Head of caudate nucleus (tissue), 42 donors: ENCODE measurements at places on chromosomes 2 and 18.
A peak's percentile ranks its signal among the peaks of the same experiment; 100 is the strongest.

- no peak for DNase-seq
These were observed 26.6 kb downstream of the ZSWIM2 start for GRCh38 chr2:186822323-186822722.

- DNase-seq: no peak
These were observed 277.0 kb downstream of the ZNF521 start for GRCh38 chr18:25074925-25075324.

DNA sequence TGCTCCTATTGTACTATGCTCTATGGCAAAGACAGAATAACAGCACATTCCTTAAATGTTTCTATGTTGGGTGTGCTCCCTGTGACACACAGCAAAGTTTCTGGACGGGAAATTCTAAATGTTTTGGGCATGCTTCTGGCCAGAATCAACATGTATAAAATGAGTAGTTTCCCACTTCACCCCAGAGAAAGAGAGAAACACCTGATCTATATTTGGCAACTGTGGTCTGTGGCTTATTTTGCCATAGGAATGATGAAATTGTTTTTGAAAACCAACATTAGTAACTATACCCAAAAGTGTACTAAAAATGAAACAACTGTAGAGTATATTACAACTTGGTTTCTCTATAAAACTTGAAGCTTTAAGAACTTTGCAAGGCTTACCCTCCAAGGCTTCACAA, 89.1 kb downstream of the RAD51AP2 start:
- DNase-seq: no peak

GRCh38 chr2:231795525-231796327, 9.5 kb downstream of the COPS7B start:
- DNase-seq: no peak

DNA sequence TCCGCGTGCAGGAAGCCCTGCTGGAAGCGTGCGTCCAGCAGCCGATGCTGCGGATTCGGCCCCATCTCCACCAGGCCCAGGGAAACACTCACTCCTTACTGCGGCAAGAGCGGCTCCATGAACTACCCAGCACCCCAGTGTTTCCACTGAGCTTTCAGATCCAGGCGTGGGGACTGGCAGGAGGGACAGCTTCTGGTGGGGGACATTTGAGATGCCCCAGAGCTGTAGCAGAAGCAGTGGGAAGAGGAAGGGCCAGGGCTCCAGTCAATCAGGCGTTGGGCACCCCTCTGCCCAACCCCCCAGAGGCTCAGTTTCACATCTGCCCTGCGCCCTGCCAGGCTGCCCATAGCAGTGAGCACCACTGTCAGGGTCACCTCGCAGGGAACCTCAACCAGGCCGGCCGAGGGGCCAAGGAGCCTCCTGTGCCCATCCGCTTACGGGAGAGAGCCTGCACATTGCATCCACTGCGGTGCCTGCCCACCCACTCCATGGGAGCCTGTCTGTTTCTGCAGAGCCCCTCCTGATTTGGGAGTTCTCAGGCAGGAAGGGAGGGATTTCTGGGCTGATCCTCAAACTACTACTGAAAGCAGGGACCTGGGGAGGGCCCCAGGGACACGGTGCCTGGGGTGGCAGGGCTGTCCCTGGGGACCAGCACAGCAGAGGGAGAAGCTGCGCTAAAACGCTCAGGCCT, 4.6 kb downstream of the AGXT start:
- no peak for DNase-seq

- DNase-seq: no peak
These were observed 166.5 kb upstream of the SIX3 start for GRCh38 chr2:44774826-44775492.

GRCh38 chr2:147855316-147855715, 10.5 kb downstream of the ACVR2A start:
- no peak for DNase-seq

DNA sequence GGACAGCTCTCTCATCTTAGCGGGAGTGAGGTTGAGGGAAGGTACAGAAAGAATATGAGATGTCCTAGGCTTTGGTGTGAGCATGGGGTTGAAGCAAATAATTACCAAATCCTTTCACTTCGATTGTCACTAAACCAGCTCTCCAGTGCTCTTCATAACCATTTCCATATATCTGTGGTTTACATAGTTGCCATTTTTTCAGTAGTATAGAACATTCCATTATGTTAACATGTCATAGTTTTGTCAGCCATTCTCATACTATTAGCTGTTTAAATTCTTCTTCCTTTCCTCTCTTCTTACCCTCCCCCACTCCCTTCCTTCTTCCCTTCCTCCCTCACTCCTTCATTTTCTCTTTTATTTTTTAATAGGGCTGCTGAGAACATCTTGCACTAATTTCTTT, 205.9 kb downstream of the BABAM2 start:
- DNase-seq: no peak

DNA sequence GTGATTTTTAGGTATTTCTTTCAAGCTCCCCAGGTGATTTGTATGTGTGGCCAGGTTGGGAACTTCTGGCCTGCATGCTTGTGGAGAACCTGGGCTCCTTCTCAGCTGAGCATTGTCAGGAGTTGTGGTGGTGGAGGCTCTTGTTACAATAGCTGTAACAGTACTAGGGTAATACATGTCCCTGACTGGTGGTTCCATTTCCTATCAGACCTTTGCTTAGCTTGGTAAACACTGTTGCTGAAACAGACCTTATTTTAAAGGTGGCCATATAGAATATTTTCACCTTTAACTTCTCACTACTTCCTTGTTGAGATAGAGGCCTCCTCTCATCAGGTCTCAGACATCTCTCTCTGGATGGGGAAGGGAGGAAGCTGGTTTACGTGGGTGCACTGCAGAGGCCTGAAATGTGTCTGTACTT, 79.2 kb downstream of the SETBP1 start:
- DNase-seq: no peak

DNA sequence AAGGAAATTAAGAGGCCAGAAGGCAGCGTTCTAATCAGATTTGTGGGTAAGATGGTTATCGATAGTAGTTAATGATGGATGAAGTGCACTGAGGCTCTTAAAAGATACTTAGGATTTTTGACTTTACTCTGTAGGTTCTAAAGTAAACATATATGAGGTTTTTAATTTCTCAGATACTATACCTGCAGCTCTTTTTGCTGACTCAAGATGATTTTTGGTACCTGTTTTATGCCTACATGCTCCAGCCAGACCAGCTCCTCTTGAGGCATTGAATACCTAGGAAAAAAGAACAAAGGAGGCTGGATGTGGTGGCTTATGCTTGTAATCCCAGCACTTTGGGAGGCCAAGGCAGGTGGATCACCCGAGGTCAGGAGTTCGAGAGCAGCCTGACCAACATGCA, 241.7 kb upstream of the FOSL2 start:
- DNase-seq: no peak

GRCh38 chr2:46991985-46992384, 76.4 kb upstream of the MCFD2 start:
- DNase-seq: no peak

- DNase-seq: no peak
These were observed 189.9 kb upstream of the TANK start for GRCh38 chr2:160970052-160970965.

GRCh38 chr2:96402591-96402990, 67.0 kb downstream of the NCAPH start:
- no peak for DNase-seq

DNA sequence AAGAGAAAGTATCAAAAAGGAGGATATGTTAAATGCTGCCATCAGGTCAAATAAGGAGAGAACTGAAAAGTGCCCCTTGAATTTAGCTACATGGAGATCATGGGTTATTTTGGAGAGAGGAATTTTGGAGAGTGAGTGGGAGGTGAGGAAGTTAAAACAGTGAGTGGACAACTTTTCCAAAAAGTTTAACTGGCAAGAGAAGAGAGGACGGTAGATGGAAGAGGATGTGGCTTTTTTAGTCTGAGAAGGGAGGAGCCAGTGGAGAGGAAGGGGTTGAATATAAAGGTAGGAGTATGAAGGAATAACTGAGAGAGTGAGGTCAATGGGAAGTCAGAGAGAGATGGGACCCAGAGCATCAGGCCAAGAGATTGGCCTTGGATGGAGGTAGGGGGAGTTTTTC, 62.5 kb upstream of the NFE2L2 start:
- DNase-seq: no peak

- DNase-seq: no peak
These were observed 103.3 kb downstream of the CTAGE1 start for GRCh38 chr18:22314420-22314819.

DNA sequence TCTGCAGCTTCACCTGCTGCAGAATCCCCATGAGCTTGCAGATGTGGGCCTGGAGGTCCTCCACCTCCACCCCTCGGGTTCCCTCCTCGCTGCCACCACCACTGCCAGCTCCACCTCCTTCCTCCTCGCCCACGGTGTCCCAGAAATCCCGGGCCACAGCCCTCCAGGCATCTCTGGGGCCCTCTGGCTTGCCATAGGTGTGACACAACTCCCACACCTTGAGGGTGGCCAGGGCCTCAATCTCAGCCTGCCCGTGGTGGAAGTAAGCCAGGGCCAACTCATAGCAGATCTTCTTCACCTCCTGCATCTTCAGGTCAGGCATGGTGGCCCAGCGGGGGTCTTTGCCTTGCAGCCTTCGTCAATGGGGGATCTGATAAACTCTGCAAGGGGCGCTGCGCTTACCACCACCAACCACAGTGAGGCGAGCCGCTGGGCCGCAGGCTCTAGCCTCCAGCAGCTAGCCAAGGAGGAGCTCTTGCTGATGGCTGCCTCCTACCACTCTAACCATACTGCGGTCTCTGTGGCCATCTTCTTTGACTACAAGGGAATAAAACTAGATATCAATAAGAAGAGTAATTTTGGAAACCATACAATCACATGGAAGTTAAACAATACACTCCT, 36.1 kb upstream of the ANKRD62 start:
- no peak for DNase-seq

- DNase-seq: no peak
These were observed 162.3 kb upstream of the ZEB2 start for GRCh38 chr2:144682248-144682647.

- peak; percentile 4 for DNase-seq
These were observed 124.2 kb downstream of the UBE2E3 start for GRCh38 chr2:181104512-181105115.
